ENCODE measurements at places on chromosomes 16 and 17.

- no peak for DNase-seq
Observed at GRCh38 chr17:67753026-67753425, 35.3 kb downstream of the NOL11 start.

GRCh38 chr17:42365136-42365535 lies 23.1 kb downstream of the STAT3 start:
- DNase-seq: no peak

- no peak for DNase-seq
Observed at GRCh38 chr17:52170963-52171572, 12.6 kb upstream of the CA10 start.

DNA sequence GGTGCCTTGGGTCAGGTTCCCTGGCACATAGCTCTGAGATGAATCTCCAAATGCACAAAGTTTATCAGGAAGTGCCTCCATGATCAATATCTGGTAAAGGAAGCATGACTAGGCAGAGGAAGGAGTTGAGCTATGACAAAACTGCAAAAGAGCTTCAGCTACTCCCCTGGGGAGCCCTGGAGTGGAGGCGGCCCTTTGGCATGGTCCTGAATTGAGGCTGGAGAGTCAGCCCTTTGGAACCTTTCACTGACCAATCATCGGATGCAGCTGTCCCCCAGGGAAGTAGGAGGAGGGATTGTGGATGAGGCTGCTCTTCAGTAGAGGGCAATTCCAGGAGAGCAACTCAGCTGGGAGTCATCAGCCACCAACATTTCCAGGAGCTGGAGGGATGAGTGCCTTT lies 46.1 kb upstream of the NLRP1 start:
- DNase-seq: no peak

- DNase-seq: peak; percentile 15
Observed at GRCh38 chr17:40025991-40026815, 11.0 kb downstream of the CSF3 start.

DNA sequence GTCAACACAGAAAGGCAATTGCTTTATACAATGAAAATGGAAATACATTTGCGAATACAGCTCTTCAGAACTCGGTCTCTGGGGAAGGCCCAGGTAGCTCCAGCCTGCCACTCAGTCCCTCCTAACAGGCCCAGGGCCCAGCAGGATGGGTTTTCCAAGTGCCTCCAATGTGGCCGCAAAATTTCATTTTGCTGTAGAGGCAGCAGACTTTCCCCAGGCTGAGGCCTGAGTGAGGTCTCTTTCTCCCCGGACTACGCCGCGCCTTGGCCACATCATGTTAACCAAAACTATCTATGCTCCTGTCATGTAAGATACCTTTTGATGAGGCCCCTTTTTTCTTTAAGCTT lies 606.0 kb upstream of the SALL1 start:
- no peak for DNase-seq

DNA sequence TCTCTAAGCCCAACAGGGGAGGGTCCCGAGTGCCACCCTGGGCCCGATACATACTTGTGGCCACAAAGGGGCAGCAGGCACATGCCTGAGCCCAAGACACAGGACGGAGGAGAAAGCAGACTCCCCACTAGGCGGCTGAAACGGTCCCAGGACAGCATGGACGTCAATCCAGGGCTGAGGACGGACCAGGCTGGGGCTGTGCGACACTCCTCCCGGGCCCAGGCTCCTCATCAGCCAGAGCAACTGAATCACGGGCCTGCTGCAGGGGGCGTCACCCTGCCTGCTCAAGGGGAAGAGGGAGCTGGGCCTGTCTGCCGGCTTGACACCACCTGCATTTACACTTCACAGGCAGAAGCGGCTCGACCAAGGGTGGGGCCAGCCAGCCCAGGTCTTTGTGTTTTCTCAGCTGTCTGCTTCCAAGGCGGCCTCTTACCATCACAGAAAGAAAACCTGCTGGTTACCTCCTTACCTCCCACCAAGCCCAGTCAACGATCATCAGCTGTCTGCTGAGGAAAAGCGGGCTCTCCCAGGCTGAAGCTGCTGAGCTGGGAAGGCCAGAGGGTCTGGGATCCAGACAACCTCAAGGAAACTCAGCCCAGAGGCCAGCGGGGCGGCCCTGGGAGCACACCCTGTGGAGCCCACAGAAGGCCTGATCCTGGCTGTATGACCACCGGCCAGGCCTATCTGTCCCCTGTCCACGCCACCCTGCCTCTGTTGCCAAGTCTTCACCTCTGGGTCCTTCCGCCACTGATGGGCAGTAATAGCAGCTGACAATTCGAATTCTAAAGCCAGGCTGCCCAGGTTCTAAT lies 26.4 kb downstream of the KIFC3 start:
- DNase-seq: no peak

DNA sequence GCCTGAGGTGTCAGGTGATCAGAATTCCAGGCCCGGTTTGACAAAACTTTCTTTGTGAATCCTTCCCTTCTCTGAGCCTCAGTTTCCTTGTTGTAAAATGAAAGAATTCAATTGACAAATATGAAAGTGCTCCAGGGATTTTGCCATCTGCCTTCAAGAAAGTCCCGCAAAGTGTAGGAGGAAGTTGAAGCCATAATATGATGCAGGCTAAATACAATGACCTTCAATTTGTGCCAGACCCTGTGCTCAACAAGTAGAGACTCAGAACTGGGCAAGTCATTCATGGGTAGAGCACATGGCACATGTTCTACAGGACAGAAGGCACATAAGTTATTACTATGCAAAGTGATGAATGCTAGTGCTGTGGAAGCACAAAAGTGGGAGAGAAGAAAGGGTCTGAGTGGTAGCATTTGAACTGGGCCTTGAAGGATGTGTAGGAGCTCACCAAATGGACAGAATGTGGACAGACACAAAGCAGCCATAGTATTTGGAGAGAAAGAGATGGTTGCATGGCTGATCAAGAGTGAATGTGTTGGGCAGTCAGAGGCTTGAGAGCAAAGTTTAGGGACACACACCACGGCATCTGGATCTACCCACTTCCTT lies 2.4 kb upstream of the SCIMP start:
- DNase-seq: no peak

GRCh38 chr16:72429671-72430081 lies 257.7 kb upstream of the PMFBP1 start:
- DNase-seq: no peak

DNA sequence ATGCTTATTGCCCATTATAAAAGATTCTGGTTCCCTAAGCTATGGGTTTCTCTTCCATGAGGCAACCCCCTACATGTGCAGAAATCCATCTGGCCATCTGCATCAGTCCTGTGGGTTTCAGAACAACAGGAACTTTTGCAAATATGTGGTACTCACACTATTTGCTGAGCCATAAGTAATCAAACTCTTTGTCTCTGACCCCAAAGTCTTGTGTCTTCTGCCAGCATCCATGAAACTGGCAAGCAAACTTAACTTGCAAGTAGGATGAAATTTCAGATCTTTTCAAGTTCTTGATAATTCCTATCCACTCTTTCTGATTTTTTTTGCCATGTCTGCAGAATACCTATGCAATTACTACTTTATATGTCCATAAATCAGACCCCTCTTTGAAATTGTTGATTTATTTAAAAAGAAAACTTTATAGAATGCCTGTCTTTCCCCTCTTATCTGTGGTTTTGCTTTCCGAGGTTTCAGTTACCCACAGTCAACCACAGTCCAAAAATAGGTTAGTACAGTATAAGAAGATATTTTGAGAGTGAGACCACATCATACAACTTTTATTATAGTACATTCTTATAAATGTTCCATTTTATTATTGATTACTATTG lies 158.4 kb upstream of the IRX3 start:
- no peak for DNase-seq

GRCh38 chr16:83312015-83312717 lies 495.6 kb upstream of the HSBP1 start:
- DNase-seq: no peak

- DNase-seq: no peak
Observed at GRCh38 chr16:23172583-23172982, 10.0 kb upstream of the SCNN1G start.

DNA sequence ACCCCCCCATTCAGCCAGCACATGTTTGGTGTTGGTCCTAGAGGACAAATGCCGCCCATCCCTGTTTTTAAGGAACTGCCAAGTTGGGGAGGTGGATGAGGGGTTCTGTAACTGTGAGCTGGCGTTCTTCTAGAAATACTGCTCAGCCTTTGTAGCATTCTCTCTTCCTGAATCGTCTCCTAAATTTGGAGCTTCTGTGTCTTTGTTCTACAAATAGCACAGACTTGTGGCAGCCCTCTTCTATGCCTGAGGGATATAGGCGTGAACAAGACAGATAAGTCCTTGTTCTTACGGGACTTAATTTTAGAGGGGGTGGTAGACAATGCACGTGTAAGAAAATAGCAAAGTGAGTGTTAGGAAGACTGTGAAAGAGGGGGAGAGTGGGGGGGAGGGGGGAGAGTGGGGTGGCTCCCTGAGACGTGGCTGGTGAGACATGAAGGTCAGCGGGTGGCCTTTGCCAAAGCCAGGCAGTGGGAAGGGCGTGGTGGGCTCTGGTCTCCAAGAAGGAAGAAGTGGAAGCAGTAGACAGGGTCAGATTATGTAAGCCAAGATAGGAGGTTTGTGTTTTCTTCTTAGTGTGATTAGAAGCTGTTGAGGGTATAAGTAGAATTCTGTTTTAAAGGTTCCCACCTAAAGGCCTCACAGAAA lies 9.9 kb downstream of the MFSD11 start:
- DNase-seq: no peak

DNA sequence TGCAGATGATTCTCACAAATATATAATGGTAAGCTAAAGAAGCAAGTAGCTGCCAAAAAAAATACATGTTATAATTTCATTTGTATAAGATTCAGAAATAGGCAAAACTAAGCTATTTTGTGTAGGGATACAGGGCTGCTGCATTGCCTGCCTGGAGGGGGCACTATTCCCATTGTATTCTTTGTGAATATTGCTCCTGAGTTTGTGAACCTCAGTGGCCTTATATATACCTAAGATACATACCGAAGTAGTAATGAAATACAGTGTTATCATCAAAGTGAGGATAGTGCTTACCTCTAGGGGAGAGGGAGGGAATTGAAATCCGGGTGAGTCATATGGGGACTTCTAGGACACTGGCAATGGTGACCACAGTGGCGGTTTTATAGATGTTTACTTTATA lies 53.5 kb downstream of the C17orf58 start:
- DNase-seq: no peak

DNA sequence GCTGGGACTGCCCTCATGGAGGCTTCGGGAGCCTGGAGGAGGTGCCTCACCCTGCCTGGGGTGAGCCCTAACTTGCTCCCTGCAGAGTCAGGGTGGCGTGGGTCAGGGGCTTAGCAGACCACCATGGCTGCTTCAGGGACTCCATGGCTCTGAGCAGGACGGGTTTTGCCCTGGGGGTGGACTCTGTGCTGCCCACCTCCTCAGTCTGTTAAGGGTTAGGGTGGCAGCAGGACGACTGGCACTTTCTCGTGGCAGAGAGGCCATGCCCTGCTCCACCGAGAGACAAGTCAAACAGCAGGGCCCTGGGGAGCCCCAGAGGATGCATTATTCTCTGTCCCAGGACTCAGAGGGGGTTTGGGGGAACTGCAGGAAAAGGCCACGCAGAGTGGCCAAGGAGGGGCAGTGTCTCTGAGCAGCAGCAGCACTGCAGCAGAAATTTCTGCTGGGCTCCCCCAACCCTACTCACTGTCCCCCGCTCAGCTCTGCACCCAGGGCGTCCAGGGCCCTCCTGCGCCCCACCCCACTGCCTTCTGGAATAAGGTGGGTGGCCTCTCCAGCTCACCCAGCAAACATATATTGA lies 1.8 kb upstream of the PRSS22 start:
- no peak for DNase-seq

- DNase-seq: no peak
Observed at GRCh38 chr16:49183911-49184310, 97.7 kb downstream of the CBLN1 start.

Measured in activated naive CD8-positive, alpha-beta T cell treated with anti-CD3 and anti-CD28 coated beads, Interleukin-2, amount 50 U/mL, for 16 hours (primary cell).